ENCODE measurements at places on chromosomes 3 and 15.
A peak's percentile ranks its signal among the peaks of the same experiment; 100 is the strongest.

- peak; percentile 80 for DNase-seq
These were observed 11.2 kb downstream of the TGM4 start for GRCh38 chr3:44885618-44886017.

- peak; percentile 65 for DNase-seq
These were observed 49.5 kb upstream of the PDZRN3 start for GRCh38 chr3:73674280-73674679.

DNA sequence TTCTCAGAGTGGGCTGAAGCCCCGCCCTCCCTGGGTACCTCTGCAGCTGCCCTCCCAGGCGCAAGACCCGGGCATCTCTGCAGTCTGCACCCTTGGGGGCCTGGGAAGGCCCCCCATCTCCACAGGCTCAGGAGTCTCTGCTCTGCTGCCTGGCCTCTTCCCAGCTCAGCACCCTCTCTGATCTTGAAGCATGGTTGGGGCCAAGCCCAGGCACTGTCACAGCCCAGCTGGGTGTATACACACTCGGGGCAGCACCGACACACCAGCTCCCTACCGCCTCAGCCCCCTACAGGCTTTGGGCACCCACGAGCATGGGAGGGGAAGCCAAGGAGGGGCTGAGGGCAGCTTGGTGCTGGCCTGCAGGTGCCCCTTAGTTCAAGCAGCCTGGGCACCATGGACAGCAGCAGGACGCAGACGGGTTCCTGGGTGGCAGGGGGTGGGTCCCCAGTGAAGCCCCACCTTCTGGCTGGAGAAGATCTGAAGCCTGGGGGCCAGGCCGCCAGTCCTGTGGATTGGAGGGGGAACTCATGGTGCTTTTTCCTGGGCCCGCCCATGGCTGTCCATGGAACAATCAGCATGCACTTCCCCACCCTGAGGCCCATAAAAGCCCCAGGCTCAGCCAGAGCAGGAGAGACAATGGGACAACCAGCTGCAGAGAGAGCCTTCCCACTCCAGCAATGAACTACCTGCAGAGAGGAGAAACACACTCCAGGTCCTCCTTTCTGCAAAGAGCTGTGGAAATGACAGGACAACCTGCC is 170.6 kb downstream of the TJP1 start:
- no peak for DNase-seq

DNA sequence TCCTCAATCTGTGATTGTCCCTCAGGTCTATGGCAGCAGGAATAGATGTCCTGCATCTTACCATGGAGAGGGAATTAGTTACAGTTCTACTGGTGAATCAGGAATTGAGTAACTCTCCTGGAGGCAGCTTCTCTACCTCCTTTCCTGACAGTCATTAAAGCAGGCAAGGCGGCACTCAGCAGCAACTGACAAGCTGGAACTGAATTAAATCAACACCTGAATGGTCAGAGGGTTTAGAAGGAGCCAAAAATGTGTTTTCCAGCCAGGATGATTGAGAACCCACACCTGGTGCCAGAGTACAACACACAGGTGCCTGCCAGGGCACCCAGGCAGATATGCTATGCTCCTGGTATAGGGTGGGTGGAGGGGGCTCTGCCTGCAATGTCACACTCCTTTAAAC is 43.1 kb upstream of the TIPARP start:
- no peak for DNase-seq

- no peak for DNase-seq
These were observed 35.7 kb upstream of the NR2C2 start for GRCh38 chr3:14911651-14912050.

DNA sequence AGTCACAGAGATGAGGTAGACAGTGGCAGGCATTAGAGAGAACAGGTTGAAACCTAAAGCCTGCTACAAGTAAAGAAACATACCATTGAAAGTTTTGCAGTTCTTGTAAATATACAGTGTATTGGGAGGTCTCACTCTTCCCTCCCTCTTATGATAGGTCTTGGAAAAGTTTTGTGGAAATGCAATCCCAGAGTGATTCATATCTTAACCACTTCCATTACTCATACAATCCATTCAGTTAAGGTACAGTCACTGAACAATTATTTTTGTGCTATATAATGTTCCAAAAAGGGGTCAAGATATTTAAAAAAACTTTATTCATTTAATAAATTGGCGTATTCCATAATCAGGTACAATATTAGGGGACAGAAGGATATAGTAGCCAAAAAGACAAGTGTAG is 737.7 kb upstream of the ALCAM start:
- DNase-seq, result peak; percentile 67

GRCh38 chr3:79081335-79081734 is 686.5 kb downstream of the ROBO1 start:
- DNase-seq, result no peak

DNA sequence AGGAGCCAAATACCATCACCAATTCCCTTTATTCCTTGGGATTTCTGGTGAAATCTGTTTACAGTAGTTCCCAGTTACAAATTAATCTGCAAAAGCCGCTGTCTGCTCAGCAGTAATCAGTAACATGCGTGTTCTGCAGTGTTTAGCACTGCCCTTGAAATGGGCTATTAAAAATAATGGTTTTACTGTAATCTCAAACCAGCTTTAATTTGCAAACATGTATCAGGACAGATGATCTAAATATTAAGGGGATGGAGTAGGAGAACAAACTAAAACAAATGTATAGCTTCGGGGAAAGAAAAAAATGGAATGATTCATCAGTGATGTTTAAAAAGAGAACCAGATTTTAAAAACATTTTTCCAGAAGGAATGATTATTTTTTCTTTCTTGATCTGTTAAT is 513.2 kb downstream of the MECOM start:
- no peak for DNase-seq

DNA sequence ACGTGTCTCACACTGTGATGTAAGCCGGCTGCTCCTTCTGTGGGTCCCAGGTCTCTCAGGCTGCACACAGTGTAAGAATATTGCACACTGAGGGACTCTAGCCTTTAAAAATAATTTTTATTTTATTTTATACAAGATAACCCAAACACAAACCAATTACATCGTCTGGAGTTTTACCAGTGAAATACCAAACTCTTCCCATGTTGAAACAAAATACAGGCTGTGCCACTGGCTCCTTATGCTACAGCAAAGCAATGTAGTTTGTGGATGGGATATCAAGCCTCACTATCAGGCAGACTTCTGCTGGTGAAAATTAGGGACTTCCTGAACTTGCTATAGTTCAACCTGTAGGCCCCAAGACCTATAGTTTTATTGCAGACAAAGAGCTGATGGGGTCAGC is 311.3 kb upstream of the SLCO3A1 start:
- DNase-seq, result no peak

GRCh38 chr3:194128202-194128918 is 7.6 kb upstream of the HES1 start:
- no peak for DNase-seq

DNA sequence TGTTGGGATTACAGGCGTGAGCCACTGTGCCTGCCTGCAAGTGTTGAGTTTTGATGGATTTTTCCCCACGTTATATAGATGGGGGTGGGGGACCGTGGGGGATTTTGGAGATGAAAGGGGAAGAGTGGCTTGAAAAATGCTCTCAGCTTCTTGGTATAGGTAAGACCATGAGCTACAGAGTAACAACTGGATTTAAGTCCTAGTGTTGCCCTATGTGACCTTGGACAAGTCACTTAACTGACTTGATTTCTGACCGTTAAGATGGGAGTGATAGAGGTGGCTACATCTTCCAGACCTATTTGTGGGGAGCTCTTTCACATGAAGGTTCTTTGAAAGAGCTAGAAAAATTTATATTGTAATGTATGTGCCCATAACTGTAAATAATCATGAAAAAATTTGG is 13.3 kb downstream of the TRIM71 start:
- no peak for DNase-seq

All from stromal cell of bone marrow (primary cell).